Stimulated activated CD8-positive, alpha-beta memory T cell treated with anti-CD3 and anti-CD28 coated beads, Interleukin-7, amount 100 ng/mL, for 1 hour (primary cell): ENCODE measurements at places on chromosomes 1 and 21.

DNA sequence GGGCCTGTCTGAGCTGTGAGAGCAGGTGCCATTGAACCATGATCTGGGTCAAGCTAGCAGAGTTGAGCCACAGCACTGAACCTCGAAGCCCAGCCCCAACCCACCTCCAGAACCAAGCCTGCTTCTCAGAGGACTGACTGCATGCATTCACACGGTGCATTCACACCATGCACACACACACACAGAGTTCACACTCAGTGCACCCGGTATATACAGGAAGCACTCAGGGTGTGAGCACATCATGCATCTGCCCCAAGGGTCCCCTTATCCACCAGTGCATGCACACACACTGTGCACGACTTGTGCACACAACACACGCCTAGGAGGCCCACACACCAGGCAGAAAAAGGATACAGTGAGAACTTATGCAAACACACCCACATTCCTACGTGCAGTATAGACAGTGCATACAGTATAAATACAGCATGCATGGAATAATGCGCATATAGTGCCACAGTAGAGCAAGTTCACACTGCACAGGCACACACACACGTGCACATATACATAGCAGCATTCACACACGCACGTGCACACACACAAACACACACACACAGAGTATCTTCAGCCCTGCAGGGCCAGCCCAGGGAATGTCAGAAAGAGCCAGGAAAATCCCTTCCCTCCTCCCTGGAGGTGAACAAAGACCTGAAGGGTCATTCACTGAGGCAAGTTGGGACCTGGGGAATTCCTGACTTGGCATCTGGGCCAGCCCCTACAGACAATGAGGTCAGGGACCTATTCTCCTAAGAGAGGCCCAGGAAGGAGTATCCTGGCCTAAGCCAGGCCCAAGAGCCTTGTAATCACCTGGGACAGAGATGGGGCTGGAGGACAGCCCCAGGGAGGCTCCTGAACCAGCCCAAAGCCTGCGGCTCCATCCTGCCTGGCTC is 42.1 kb downstream of the CAMK2N1 start:
- DNase-seq, result no peak

DNA sequence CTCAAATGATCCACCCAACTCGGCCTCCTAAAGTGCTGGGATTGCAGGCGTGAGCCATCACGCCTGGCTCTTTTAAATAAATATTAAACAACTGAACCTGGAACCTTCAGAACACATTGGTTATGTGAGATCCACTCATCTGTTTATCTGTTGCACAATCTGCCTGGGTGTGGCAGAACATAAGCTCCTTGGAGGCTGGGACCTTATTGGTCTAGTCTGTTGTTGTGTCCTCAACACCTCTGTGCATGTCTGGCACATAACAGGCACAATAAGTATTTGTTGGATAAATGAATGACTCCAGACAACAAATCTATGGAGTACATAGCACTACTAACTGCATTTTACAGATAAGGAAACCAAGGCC is 4.1 kb upstream of the NBL1 start:
- DNase-seq, result no peak

DNA sequence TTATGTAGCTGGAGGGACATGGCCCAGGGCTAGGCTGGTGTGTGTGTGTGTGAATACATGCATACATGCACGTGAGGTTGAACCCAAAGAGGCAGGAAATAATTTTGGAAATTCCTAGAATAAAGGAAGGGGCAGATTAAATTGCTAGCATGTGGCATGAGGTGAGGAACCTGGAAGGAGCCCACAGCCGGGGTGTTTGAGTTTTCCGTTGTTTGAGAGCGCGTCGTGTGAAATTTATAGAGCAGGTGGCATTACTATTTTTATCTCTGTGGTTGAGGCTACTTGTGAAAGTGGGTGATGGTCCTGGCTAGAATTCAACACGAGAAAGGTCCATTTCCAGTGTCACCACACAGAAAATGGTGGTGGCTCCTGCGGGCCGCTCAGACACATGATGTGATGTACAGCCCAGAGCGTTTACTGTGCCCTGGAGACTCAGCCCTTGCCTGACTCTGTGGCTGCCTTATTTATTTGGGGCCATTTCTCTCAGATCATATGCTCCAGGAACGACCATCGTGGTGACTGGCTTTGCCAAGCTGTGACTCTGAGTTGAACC is 48.0 kb downstream of the BACE2 start:
- DNase-seq, result no peak

- no peak for DNase-seq
Observed at GRCh38 chr1:205301842-205302588, 19.5 kb downstream of the NUAK2 start.

DNA sequence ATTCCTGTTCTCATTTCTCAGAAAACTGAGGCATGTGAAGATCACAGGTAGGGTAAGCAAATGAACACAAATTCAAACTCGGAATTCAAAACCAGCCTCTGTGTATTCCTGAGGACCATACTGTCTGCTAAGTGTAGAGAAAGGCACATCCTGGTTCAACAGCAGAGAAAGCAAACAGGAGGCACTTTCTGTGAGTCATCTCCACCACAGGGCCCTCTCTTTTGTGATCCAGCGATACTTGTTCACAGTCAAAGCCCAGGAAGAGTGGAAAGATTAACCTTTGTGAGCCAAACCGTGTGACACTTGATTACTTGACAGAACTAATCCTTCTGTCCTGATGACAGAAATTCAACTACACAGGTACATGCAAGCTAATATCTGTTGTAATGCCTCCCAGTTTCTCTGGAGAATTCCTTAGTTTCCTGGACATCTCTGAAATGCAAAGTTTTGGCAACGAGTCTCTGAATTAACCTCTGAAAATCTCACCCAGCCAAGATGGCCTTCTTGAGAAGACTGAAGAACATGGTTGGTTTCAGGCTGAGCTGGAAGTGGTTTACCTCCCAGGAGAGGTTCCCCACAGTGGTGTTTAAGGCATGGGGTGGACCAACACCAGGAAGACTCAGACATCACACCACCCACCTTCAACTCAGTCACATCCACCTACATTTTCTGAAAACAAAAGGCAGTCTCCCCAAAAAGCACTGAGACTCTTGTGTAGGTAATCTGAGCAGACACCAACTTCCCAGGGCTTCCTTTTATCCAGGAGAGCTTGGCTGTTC is 98.2 kb upstream of the ERG start:
- no peak for DNase-seq

- DNase-seq, result no peak
Observed at GRCh38 chr21:32483293-32483595, 70.7 kb downstream of the EVA1C start.

- peak; percentile 52 for DNase-seq
Observed at GRCh38 chr21:42117229-42117966, 46.3 kb downstream of the UMODL1 start.

DNA sequence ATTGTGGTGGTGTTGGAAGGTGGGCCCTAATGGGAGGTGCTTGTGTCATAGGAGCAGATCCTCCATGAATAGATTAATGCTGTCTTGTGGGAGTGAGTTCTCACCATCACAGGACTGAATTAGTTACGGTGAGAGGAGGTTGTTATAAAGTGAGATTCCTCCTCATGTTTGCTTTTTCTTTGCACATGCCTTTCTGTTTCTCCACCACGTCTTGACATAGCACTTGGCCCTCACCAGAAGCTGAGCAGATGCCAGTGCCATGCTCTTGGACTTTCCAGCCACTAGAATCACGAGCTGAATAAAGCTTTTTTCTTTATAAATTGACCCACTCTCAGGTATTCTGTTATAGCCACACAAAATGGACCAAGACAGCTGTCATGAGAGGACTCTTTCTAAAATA is 194.8 kb downstream of the PTPRU start:
- DNase-seq, result no peak

- no peak for DNase-seq
Observed at GRCh38 chr1:56948403-56949023, 17.3 kb downstream of the C8B start.

- no peak for DNase-seq
Observed at GRCh38 chr1:233328142-233328921, 808 bp downstream of the MAP3K21 start.

DNA sequence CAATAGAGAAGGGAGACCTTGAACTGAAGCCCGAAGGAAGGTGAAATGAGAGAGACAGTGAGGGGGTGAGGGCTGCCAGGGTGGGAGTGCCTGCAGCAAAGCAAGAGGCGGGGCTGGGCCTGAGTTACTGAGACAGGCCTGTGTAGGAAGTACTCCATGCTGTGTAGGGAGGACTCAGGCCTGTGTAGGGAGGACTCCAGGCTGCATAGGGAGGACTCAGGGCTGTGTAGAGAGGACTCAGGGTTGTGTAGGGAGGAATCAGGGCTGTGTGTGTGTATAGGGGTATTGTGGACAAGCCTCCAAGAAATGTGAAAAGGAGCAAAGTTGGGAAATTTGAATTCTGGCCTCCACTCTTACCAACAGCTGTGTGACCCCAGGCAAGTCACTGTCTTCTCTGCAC is 133.8 kb upstream of the CACNA1E start:
- no peak for DNase-seq

- DNase-seq, result no peak
Observed at GRCh38 chr21:33289199-33289819, 23.1 kb downstream of the IL10RB start.

DNA sequence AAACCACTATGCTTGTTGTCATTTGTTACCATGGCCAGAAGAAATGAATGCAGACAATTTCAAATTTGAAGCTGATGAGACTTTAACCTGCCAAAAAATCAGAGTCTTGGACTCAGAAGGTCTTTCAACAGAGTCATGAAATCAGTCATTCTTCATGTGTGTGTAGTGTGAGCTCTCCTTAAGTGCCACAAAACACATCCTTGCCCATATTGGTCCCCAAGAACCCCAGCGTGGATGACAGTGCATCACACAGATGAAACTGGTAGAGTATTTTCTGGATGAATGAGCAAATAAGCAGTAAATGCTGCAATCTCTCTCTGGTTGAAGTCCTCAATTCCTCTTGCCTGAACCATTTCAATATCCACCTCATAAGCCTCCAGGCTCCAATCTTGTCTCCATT is 28.7 kb upstream of the ETS2 start:
- no peak for DNase-seq

DNA sequence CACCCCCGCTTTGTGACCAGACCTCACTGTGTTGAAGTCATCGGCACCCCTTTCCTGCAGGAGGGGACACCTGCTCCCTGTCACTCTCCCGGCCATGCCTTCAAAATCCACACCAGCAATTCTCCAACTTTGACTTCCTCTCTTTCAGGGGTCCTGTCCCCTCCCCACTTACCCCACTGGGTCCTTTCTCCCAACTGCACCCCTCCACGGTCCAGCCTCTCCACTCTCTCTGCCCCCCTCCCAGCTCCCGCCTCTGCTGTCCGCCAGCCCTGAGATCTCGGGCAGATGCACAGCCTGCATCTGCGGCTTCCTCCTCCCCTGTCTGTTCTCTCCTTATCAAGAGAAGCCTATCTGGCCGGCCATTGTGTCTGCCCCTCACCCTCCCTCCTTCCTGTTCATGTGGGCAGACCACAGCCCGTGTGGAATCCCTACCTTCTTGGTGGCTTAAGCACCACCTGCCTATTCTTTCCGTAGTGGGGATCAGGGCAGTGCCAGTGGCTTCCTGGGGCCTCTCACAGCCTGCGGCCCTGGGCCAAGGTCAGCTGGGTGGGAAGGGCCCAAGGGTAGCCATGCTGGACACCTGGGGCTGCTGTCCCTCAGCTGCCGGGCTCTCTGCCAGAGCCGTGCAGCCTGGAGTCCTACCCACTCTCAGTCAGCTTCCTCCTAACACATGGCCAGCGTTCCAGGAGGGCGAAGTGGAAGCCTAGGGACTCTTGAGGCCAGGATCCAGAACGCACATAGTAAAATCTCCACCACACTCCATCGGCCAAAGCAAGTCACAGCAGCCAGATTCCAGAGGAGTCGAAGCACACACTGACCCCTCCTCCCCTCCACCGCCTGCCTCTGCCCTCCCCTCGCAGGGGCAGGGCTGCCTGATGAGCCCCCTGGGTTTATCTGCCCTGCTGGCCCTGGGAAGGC is 5.1 kb upstream of the HES4 start:
- no peak for DNase-seq

GRCh38 chr1:228865627-228866330 is 130.5 kb downstream of the RHOU start:
- DNase-seq, result no peak

DNA sequence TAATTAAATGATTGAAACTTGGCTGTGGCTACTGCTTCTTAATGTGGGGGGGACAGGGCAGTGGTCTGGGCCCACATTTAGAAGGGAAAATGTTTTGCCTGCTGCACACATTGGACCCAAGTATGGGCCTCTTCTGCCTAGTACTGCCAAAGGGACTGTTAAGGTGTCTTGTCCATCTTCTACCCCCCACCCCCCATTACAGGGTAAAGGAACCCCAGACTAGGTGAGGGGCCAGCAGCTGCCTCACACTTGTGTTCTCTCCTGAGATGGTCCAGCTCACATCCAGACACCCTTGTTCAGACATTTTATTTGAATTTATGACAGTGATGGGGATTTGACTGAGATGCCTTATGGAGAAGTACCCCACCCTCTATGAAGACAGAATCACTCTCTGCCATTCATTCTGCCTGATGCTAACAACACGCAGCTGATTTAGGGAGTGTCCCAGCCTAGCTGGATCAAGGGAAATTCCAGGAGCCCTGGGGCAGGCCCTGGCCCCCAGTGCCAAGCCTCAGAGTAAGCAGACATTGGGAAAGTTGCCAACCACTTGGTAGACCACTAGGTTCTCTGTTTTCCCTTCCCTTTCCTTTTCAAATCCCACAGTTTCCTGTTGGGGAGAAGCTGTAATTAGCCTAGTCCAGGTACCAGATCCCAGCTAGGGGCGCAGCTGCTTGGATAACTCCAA is 42.1 kb downstream of the YARS1 start:
- no peak for DNase-seq

DNA sequence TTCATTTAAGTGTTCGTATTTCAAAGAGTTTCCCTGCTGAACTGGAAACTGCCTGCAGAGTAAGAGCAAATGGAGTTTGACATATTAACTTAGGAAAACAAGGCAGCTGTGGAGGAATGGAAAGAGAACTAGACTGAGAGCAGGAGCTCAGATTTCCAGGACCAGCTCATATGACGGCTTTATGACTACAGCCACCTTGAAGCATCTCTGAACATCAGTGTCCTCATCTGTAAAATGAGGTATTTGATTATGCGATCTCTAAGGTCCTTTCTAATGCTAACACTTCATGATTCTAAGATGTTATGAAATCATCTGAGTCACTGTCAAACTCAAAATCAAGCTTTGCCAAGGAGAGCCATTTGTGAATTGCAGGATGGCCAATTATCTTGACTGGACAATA is 112.3 kb downstream of the PRRX1 start:
- no peak for DNase-seq

GRCh38 chr1:22362626-22363402 is 88.8 kb upstream of the ZBTB40 start:
- no peak for DNase-seq

- no peak for DNase-seq
Observed at GRCh38 chr1:53349968-53350852, 22.3 kb upstream of the LRP8 start.

GRCh38 chr1:51372561-51372960 is 42.2 kb upstream of the TTC39A start:
- no peak for DNase-seq

GRCh38 chr1:246418565-246419312 is 88.3 kb downstream of the SMYD3 start:
- no peak for DNase-seq

- no peak for DNase-seq
Observed at GRCh38 chr1:55289614-55290013, 74.5 kb upstream of the USP24 start.
